ENCODE measurements at places on chromosomes 4 and X. TPM values are rescaled to one million over a fixed set of nuclear protein-coding genes. Genes with fewer than 3 reads are reported as not detected.

Gene NAA11
- total RNA-seq = not detected

Gene ATP1B4
- total RNA-seq = not detected

Gene CXCL1
- total RNA-seq = not detected

Gene RNF175
- total RNA-seq = not detected

Gene MAGEC2
- total RNA-seq = not detected

Gene CLGN
- not detected for total RNA-seq

Gene TCEANC
- total RNA-seq = 3.4 TPM

Gene CXorf49
- total RNA-seq = not detected

Gene APOO
- 38.3 TPM for total RNA-seq

Gene TBC1D25
- 14.0 TPM for total RNA-seq

Gene FREM3
- not detected for total RNA-seq
